ENCODE measurements at places on chromosomes 3 and 15.
A peak's percentile ranks its signal among the peaks of the same experiment; 100 is the strongest.

DNA sequence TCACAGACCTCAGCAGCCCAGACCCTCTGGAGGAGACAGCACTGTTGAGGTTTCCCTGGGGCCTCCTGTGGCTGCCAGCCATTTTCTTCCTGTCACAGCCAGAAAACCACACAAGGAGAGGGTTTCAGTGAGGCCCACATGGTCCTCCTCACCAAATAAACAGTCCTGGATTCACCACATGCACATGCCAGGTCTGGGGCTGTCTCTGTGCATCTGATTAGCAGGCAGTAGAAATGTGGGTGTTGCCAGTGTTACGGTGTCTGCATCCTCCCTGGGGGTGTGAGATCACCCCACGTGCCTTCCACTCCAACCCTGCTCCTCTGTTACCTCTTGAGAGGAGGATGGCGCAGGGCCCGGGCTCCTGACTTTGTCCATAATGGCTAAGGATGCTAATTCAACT, 140.4 kb downstream of the CHDH start:
- DNase-seq: no peak

- DNase-seq: no peak
Observed at GRCh38 chr3:186411994-186412393, 50.0 kb upstream of the DGKG start.

- no peak for DNase-seq
Observed at GRCh38 chr15:100457201-100457600, 71.5 kb downstream of the CERS3 start.

DNA sequence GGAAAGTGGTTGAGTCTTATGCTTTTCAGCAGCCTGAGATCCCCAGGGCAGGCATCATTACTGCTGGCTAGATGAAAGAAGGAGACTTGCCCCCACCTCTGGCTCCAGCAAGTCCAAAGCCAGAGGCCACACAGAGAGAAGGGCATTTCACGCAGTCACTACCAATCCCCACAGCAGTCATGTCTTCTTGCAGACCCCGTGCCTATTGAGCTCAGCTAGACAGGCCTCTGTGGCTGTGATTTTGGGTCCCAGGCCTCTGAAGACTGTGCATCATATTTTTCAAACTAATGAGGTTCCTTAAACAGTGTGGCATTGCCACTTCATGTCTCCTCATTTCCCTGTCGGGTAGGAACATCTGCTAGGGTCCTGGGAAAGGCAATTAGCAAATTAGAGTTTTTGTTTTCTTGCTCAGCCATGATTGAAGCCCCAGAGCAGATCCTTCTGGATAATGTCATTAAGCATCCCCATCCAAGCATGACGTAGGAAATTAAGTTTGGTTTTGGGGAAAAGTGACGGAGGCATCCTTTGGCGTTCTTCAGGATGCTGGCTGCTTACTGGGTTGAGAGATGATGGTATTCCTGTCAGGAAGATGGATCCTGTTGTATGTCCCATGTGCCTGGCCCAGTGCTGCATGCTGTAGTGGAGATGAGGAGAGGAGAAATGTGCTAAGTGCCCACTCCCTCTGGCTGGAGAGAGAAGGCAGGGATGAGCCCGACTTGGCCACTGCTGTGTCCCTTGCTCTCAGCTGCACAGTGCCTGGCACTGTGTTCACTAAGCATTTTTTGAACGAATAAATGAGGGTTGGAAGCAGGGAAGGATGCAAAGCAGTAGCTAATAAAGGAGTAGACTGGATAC, 7.0 kb downstream of the SPSB4 start:
- no peak for DNase-seq

GRCh38 chr3:41652931-41653330, 309.0 kb downstream of the ULK4 start:
- DNase-seq: no peak

DNA sequence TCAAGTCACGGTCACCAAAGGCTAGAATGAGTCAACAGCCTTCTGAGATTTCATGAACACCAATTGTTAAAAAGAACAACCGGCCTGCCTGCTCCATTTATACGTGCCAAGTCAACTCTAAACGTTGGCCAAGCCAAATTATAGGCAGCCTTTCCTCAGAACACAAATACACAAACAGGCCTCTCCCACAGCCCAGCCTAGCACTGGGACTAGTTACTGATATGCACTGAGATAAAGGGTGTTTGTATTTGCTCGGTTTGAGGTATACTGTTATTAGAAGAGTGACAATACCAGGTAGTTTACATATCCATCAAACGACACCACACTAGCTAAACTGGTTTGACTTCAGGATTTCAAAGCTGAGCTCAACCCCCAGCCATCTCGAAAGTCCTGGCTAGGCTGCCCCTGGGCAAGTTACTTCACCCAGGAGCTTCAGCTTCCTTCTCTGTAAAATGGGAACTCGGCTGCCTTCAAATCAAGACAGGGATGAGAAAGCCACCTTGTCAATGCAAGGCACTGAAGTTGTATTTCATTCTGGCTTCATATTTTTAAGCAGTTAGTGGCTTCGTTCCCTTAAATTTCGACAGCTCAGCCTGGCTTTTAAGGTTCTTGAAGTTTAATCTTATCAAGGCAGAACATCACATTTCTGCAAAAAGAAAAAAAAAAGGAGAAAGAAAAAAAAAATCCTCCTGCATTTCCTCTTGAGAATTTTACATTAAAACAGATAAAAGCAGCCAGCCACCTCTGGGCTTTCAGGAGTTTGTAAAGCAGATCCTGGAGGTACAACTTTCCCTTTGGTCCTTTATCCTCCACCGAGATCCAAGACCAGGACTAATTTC, 4.0 kb downstream of the TLE3 start:
- no peak for DNase-seq

- DNase-seq: no peak
Observed at GRCh38 chr15:92817339-92817886, 82.7 kb upstream of the CHD2 start.

- DNase-seq: no peak
Observed at GRCh38 chr15:34331809-34332208, 5.8 kb downstream of the SLC12A6 start.

DNA sequence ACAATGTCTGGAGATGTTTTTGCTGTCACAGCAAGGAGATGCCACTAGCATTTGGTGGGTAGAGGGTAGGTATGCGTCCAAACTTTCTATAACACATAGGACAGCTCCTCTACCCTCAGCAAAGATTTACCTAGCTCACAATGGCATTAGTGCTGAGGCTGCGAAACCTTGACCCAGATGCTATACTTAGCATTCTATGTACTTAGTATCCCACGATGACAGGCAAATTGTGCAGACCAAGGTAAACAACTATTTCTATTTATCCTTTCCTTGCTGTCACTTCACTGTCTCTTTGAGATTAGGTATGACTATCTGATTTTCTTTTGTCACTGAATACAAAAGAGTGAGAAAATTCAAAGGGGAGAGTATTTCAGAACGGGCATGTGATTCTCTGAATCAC, 265.2 kb upstream of the ZNF385D start:
- DNase-seq: peak; percentile 71

- DNase-seq: peak; percentile 20
Observed at GRCh38 chr3:119413603-119414280, 49.7 kb downstream of the TMEM39A start.

DNA sequence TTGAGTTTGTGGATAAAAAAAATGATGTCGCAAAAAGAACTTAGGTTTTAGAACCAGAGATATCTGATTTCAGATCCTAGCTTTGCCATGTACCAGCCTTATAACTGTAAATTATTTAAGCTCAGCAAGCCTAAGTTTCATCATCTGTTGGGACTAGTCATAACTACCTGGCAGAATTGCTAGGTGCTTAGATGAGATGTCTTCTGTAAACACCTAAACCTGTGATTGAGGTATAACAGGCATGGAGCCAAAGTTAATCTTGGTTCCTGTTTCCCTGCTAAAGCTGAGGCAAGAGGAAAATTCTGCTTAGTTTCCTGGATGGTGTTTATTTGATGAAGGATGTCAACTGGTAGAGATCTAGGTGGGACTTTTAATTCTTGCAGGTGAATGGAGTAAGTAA, 331.3 kb upstream of the RBMS3 start:
- no peak for DNase-seq

- DNase-seq: no peak
Observed at GRCh38 chr3:126461450-126462070, 14.1 kb downstream of the ZXDC start.

DNA sequence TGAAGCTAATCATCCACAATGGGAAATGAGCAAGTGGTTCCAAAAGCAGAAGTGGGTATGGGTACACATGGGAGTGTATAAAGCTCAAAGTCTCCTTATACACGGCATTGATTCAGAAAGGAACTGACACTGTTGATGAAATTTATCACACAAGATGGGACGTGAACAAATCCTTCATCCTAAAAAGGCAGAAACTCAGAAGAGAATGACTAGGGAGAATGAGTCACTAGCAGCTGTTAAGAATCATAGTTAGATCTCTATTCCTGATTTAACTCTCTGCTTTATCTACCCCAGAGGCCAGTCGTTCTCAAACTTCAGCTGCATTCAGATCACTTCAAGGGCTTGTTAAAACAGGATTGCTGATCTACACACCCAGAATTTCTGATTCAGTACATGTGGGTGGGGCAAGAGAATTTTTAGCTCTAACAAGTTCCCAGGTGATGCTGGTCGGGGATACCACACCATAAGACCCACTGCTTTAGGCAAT, 97.7 kb upstream of the PHLDB2 start:
- DNase-seq: no peak

DNA sequence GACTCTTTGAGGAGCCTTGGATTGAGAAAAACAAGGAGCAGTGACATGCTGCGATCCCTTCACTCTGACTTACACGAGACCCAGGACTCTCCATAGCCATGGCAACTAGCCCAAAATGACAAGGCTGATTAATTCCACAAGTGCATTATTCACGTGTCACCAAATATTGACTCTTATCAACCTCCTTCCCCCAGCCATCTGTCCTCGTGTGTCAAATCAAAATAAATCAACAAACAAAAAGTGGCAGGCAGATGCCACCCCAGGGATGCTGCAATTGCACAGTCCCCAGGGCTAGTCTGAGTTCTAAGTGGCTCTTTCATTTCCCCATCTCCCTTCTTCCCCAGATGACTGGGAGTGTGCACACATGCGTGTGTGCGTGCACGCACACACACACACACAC, 104.9 kb downstream of the AQP9 start:
- DNase-seq: no peak

DNA sequence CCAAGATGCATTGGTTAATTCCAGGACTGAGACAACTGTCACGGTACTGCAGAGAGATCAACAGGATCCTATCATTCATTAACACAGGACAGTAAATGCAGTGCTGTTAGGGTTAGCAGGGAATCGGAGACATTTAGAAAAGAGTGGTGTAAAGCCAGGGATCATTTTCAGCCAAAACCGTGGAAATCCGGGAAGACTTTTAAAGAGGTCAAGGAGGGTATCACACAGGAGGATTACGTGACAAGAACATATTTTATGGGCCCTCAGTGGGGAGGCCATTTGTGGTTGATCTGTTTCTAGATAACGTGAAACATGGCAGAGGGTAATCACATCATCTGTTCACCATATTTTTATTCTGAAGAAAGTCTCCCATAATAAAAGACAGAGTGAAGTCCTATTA, 216.1 kb downstream of the PTPRG start:
- DNase-seq: no peak

GRCh38 chr15:58378241-58379085, 53.3 kb upstream of the LIPC start:
- DNase-seq: no peak

GRCh38 chr3:42647821-42648459, 5.6 kb upstream of the ZBTB47 start:
- no peak for DNase-seq

- DNase-seq: no peak
Observed at GRCh38 chr3:64945171-64945729, 257.4 kb upstream of the ADAMTS9 start.

DNA sequence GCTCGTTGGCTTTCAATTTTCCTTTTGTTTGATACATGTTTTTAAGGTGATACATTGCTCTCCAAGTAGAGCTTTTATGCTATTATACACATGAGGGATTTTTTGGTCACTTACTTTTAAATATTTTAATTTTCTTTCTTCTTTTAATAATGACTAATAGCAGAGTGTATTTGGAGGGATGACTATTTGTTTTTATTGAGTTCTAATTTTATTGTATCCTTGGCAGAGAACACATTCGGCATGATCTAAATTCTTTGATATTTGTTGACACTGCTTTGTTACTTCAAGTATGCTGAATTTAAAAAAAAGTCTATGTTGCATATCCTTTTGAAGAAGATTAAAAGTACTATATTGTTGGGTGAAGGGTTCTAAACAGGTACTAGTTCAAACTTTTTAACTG, 149.9 kb upstream of the PDZRN3 start:
- DNase-seq: no peak

DNA sequence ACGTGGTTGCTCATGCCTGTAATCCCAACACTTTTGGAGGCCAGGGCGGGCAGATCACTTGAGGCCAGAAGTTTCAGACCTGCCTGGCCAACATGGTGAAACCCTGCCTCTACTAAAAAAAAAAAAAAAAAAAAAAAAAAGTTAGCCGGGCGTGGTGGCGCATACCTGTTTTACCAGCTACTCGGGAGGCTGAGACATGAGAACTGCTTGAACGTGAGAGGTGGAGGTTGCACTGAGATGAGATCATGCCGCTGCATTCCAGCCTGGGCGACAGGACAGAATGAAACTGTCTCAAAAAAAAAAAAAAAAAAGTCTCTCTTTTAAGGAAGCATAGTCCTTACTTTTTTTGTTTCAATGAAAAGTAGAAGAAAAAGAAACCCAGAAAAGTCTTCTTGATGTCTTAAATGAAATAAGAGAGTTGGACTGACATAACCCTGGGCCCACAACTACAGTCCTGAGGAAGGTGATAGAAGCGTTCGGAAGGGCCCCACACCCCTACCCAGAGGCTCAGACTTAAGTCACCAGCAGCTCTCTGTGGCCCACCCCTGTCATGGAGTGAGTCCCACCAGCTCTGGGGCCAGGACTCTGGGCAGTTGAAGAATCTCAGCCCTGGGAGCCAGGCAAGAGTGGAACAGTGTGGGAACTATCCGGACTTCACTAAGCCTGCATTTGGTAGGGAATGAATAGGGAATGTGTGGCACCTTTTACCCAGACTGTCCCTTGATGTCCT, 2.6 kb downstream of the NME9 start:
- no peak for DNase-seq

DNA sequence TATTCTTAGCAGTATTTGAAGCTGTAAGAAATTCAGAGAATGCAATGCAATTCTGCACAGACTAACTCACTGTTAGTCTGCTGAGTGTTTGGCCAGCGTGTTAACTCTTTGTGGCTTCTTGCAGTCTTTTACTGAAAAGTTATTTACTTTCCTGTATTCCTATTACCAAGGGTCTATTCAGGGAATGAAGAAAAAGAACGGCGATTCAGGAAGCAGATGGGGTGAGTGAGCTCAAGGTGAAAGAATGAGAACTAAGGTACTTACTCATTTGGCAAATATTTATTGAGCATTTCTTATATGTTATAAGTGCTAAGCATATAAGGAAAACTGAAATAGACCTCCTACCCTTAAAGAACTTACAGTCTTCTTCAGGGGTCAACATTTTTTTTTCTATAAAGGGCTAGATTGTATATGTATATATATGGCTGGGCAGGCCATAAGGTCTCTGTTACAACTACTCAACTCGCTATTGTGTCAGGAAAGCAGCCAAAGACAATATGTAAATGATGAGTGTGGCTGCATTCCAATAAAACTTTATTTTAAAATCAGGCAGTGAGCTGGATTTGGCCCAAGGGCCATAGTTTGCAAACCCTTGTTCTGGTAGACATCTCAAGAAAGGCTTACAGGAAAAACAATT, 271.9 kb upstream of the GADL1 start:
- DNase-seq: no peak

- DNase-seq: no peak
Observed at GRCh38 chr15:27124287-27124871, 153.4 kb downstream of the GABRG3 start.

Measured in MM.1S (cell line).